ENCODE measurements at places on chromosomes 3 and 15.

- 0 out of 2 replicates have a peak, but pooled peaks cover 2% of the 10 kb centered on the region for H3K4me1 ChIP-seq
- H3K36me3 ChIP-seq: no peaks in the 10 kb centered on the region
- DNase-seq: no peak
- H3K4me3 ChIP-seq: no peak overlapping the region
Observed at GRCh38 chr3:40660554-40660953, 135.8 kb downstream of the ZNF621 start.

- DNase-seq: no peak
- no peaks in the 10 kb centered on the region for H3K27me3 ChIP-seq
- no peaks in the 10 kb centered on the region for H3K4me1 ChIP-seq
- no peaks in the 10 kb centered on the region for H3K36me3 ChIP-seq
Observed at GRCh38 chr3:113832477-113833164, 6.0 kb upstream of the GRAMD1C start.

GRCh38 chr15:72086010-72086697 is 31.8 kb downstream of the MYO9A start:
- H3K4me3 ChIP-seq: no peak overlapping the region
- H3K27me3 ChIP-seq: no peaks in the 10 kb centered on the region
- no peak overlapping the region for H3K27ac ChIP-seq
- no peak for DNase-seq
- no peaks in the 10 kb centered on the region for H3K36me3 ChIP-seq

DNA sequence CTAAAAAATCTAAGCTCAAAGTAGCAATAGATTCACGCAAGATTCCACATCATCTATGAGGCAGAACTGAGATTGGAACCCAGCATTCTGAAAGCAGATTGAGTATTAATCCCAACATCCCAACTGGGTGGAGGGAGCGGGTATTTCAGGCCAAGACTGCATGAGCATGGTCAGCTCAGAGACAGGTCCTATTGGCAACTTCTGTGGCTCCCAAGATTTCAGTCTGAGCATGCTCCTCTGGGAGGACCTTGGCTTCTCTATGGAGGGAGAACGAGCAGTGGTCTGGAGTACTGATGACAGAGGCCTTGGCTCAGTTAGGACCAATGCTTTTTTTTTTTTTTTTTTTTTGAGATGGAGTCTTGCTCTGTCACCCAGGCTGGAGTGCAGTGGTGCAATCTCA is 4.0 kb upstream of the ITGA11 start:
- no peaks in the 10 kb centered on the region for H3K4me1 ChIP-seq
- H3K4me3 ChIP-seq: no peak overlapping the region
- no peaks in the 10 kb centered on the region for H3K36me3 ChIP-seq
- no peak overlapping the region for H3K27ac ChIP-seq
- DNase-seq: no peak
- H3K27me3 ChIP-seq: peaks cover 32% of the 10 kb centered on the region

DNA sequence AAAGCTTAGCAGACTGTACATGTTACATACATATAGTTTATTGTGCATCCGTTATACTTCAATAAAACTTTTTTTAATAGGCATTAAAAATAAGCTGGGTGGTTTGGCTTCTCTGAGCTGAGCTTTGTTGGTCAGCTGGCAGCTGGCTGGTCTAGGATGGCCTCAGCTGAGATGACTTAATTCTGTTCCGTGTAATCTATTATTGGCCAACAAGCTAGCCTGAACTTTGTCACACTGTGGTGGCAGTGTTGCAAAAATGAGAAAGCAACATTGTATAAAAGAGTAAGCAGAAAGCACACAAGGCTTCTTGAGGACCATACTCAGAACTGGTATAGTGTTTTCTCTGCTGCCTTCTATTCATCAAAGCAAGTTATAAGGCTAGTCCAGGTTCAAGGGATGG is 45.2 kb downstream of the CGGBP1 start:
- no peak for DNase-seq
- H3K4me3 ChIP-seq: no peak overlapping the region
- no peaks in the 10 kb centered on the region for H3K36me3 ChIP-seq

- no peak overlapping the region for H3K27ac ChIP-seq
- DNase-seq: no peak
- H3K27me3 ChIP-seq: no peaks in the 10 kb centered on the region
- no peak overlapping the region for H3K4me3 ChIP-seq
- H3K36me3 ChIP-seq: no peaks in the 10 kb centered on the region
- no peaks in the 10 kb centered on the region for H3K4me1 ChIP-seq
Observed at GRCh38 chr3:126161309-126161708, 19.1 kb downstream of the ALDH1L1 start.

DNA sequence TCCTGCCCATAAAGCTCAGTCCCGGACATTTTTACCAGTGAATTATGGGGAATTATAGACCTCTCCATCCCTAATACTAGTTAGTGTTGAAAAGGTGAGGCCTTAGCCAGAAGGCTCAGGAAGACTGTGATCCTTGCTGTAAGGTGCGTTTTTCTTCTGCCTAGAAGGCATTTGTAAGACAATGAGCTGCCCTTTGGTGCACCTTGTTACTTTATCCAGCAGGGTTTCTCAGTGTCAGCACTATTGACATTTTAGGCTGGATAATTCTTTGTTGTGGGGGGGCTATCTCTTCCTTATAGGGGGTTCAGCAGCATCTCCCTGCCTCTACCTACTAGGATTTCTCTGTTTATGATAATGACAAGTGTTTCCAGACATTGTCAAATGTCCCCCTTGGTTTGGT is 108.1 kb upstream of the ABHD17C start:
- H3K27me3 ChIP-seq: no peaks in the 10 kb centered on the region
- H3K36me3 ChIP-seq: no peaks in the 10 kb centered on the region
- no peaks in the 10 kb centered on the region for H3K4me1 ChIP-seq
- H3K27ac ChIP-seq: no peak overlapping the region
- no peak overlapping the region for H3K4me3 ChIP-seq
- no peak for DNase-seq

Measured in H1 (cell line).